GM13977 (cell line): ENCODE measurements at places on chromosomes 6 and 20.

- DNase-seq = no peak
Measured at GRCh38 chr6:40377173-40377806, 209.9 kb downstream of the LRFN2 start.

DNA sequence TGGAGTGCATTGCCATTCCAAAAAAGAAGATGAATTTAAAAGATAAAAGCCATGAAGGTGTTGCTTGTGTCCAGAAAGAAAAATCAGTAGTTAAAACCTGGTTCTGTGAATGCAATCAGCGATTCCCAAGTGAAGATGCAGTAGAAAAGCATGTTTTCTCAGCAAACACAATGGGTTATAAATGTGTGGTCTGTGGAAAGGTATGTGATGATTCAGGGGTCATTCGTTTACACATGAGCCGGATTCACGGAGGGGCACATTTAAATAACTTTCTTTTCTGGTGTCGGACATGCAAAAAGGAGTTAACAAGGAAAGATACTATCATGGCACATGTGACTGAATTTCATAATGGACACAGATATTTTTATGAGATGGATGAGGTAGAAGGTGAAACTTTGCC is 24.7 kb upstream of the BAG2 start:
- DNase-seq = no peak

DNA sequence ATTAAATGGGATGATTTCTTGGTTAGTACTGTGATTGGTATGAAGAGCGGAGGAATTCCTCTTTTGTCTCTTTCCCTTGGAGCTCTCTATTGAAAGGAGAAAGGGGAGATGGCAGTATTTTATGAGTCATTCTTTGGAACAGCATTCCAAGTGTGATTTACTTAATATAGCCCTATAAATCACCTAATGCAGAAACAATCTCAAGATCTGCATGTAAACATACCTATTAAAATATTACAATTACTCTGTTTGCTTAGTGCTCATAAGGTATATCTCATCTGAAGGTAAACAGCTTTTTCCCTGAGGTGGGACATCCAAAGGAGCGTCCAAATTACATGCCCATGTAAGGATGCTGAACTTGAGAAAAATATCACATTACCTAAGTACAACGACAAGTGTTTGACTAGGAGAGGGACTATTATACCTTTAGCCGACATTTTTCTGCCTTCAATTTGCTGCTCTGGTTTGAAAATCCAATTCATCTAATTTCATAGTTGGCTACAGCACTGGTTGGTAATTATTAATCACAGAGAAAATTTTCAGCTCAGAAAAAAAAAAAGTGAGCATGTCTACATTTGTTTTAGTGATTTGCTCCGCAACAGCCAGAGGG is 229.0 kb downstream of the FOXC1 start:
- DNase-seq = no peak

- DNase-seq = no peak
Measured at GRCh38 chr20:60013296-60014139, 55.3 kb downstream of the CDH26 start.

GRCh38 chr20:42099101-42099500 is 480.9 kb upstream of the CHD6 start:
- DNase-seq = no peak

- no peak for DNase-seq
Measured at GRCh38 chr6:152232501-152233151, 404.5 kb downstream of the SYNE1 start.

GRCh38 chr6:117345292-117345610 is 79.9 kb downstream of the VGLL2 start:
- DNase-seq = no peak

DNA sequence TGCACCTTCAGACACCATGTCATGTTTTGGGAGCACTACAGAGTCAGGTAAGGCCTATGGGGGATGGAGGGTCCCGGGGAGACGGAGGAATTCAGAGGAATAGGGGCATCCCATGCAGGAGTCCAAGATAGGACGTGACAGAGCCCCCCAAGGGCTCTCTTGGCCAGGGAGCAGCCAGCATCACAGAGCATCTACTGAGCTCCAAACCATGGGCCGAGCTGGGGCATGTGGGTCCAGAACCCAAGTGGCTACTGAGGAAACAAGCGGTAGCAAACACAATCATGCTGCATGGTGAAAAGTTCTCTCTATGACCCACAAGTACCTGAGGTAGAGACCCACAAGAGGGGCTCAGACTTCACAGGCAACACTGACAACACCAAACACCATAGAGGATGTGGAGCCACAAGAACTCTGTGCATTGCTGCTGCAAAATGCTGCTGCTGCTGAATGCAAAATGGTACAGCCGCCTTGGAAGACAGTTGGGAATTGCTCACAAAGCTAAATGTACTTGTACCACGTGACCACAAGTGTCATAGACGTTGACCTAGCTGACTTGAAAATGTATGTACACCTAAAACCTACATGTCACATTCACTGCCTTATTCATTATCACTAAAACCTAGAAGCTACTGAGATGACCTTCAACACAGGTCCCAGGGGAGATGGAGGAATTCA is 33.4 kb upstream of the MAS1L start:
- DNase-seq = no peak

- no peak for DNase-seq
Measured at GRCh38 chr20:57698116-57698866, 11.5 kb downstream of the PMEPA1 start.

- no peak for DNase-seq
Measured at GRCh38 chr6:45832063-45832462, 183.6 kb downstream of the CLIC5 start.

DNA sequence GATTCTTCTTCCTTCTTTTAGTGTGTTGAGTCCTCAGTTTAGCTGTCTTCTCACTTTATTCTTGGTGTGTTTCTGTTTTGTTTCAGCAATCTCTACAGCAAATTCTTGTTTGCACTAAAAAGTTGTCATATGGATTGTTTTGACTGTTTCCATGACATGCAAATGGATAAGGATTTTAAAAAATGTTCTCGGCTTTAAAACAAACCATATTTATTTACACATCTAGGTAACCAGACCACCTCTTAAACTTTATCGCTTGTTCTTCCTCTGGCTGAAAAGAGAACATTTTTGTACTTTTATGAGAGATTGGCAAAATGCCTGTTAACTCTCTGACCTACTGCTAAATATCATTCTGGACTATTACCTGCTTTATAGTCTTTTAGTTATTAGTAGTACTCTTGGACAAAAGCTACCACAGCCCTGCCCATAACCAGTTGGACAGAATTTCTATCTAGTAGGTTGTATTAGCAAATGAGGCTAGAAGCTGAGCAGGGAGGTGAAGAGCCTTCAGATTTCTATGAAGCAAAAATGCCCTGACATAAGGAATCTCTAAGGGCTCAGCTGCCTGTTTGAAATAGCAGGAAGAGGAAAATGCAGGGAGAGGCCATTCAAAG is 268.3 kb downstream of the CD109 start:
- DNase-seq = no peak

DNA sequence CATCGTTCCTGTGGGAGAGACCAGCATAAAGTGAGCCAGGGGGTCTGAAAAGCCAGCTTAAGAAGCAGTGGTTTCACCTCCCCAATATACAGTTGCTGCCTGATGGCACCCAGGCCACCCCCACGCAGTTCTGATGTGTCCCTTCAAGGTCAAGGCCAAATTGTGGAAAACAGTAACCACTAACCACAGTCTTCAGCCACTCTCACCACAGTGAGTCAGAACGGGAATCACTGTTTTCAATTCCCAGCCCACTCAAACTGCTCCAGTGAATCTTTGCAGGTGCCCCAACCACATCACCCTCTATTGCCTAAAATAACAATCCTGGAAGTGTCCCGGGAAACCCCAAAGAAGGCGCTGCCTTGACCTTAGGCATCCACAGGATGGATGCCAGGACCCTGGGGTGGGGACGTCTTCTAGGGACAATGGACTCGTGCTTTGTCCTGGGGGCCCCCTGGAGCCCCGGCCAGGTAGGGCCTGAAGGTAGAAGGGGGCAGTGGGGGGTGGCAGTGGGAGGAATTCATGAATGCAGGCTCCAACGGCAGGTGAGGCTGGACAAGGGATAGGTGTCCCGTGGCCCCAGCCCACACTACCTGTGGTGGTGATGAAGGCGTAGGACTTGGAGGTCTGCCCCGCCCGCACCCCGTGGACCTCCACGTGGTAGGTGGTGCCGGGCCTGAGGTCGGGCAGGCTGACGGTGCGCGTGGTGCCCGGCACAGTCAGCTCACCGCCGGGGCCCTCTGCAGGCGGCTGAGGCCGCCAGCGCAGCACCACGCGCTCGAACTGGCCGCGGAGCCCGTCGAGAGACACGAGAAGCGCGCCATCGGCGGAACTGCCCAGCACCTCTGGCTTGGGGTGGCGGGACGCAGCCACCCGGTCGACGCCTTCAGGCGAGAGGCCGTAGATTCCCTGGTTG is 22.2 kb downstream of the TNXB start:
- DNase-seq = peak; percentile 77

GRCh38 chr6:150299873-150300485 is 68.8 kb upstream of the IYD start:
- no peak for DNase-seq

GRCh38 chr6:3406362-3406821 is 50.5 kb downstream of the SLC22A23 start:
- DNase-seq = no peak

- no peak for DNase-seq
Measured at GRCh38 chr20:41594514-41595322, 23.5 kb downstream of the CHD6 start.

DNA sequence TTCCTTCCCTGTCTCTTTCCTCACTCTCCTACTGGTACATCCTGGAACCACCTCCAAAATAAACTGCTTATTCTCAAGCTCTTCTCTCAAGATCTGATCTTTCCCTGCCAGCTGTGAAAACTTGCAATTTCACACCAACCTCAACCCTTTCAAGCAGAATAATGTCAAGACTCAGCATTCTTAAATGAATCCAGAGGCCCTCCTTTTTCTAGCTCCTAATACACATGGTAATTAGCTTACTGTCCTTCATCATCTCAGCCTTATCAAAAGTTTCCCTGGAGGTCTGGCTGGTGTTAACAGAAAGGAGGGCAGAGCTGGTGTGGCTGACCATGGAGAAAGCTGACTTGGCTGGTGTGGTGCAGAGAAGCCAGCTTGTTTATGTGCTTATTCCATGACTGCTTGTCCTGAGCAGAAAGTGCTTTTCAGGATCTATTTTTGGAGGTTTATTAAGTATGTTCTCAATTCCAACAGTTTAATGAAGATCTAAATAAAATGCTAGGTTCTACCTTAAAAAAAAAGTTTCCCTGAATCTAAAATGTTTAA is 50.5 kb downstream of the CFAP61 start:
- no peak for DNase-seq

- DNase-seq = no peak
Measured at GRCh38 chr6:164982389-164982788, 327.0 kb downstream of the C6orf118 start.

DNA sequence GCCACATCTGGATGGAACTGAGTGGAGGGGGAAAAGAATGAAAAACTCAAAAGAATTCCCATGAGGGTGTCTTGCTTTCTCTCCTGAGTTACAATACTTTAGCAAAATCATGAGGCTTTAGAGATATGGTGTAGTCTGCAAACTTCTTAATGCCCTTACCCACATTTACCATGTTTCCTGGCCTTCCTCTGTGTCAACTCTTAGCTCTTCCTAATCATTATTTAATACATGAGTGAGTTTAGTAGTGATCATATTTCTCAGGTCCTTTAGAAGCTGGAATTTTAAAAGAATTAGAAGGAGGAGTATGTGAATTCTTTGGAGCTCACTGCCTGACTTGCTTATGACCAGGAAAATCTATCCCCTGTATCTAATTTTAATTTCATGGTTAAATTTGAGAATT is 39.0 kb downstream of the STX11 start:
- DNase-seq = no peak

- DNase-seq = no peak
Measured at GRCh38 chr20:64051561-64052325, 2.3 kb upstream of the SOX18 start.

GRCh38 chr6:96075826-96076225 is 60.1 kb downstream of the FUT9 start:
- no peak for DNase-seq

DNA sequence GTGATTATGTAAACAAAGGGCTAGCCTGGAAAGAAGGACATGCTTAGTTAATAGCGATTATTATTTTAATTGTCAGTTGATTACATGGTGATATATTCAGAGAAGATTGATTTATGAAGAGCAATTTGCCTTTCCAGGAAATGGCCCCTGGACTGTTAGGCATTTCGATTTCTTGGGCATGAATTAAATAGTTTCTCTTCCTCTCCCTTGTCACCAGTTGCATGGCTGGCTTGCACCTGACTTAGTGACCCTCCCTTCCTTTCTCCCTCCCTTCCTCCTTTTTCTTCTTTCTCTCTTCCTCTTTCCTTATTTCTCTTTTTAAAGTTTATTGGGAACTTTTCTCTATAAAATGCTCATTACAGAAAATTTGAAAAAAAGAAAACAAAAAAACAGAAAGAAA is 235.4 kb downstream of the CDC5L start:
- no peak for DNase-seq

DNA sequence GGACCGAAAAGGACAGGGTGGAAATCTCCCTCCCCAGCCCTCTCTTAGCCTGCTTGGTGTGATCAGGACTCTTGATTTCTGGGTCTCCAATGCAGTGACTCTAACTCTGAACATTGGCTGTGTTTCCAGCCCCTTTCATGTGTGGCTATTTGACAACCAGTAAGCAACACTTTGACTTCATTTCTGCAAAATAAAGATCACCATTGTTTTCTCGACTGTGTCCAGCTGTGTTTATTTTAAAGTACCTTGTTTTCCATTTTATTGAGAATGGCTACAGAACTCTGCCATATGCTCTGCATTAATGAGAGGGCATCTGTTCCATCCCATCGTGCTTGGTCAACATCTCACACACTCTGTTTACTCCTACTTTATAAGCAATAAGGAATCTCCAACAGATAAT is 60.9 kb upstream of the TAGAP start:
- DNase-seq = no peak

DNA sequence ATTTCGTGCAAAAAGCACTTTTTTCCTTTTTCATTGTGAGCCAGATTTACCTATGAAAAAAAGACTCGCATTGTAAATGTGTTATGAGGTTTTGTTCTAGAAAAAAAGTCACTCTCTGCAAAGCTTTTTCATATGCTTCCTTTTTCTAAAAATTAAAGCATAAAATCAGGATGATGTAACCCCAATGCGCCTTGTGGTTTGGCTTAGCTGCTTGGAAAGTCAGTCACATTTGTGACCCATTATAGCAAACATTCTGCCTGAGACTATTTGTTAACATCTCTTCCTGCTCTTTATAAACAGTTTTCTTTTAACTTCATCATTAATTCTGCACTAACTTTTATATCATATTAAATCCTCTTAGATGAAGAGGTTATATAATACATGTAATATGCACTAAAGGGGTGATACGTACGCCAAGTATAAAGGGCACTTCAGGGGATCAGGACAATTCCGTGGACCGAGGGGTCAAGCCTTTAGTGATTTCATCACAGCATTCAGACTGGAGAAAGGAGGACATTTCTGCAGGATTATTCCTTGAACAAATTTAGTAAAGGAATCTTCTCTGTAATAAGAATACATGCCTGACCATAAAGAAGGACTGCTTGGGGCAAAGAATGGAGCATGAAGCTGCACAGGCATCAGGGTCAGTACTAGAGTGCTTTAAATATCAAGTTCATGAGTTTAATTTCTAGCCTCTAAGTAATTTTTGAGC is 48.1 kb upstream of the SMLR1 start:
- DNase-seq = no peak

GRCh38 chr6:163490826-163491577 is 76.5 kb downstream of the QKI start:
- DNase-seq = no peak

- DNase-seq = no peak
Measured at GRCh38 chr20:23008667-23009066, 26.4 kb upstream of the SSTR4 start.
